ENCODE measurements at places on chromosomes 5 and 9. TPM values are rescaled to one million over a fixed set of nuclear protein-coding genes. Genes with fewer than 3 reads are reported as not detected.

DNA sequence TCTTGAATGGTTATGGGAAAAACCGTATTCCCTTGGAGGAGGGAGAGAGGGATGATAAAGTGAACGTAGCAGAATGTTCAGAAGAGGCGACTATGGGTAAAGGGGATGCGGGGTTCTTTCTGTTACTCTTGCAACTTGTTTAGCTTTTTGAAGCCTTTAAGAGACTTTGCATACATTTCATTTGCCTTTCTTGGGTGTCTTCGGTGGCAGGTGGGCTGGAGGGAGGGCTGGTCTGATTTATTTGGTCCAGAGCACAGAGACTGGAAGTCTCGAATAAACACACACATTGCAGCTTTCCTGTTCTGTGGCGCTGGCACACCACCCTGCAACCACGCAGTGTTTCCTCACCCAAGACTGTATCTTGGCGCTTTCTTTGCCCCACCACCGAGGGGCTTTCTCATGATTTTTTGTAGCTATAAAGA lies 23.2 kb downstream of the TTF1 start:
- DNase-seq = no peak

DNA sequence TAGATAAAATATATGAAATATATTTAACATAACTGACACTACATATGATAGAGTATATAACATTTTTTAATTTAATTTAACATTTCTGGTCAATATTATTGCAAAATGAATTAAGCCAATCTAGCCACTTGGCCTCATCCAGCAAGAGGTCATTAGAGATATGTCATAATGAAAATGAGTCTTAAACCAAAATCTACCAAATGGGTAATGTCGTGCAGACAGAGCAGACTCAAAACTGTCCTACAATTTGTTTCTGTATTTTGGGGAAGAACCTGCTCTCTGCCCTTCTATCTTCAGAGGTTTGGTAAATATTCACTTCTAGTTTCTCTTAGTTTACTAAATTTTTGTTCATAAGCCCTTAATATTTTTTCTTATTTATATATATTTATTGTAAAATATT lies 61.4 kb downstream of the ARHGEF28 start:
- no peak for DNase-seq

CNTFR gene
- total RNA-seq = 0.15 TPM

DNA sequence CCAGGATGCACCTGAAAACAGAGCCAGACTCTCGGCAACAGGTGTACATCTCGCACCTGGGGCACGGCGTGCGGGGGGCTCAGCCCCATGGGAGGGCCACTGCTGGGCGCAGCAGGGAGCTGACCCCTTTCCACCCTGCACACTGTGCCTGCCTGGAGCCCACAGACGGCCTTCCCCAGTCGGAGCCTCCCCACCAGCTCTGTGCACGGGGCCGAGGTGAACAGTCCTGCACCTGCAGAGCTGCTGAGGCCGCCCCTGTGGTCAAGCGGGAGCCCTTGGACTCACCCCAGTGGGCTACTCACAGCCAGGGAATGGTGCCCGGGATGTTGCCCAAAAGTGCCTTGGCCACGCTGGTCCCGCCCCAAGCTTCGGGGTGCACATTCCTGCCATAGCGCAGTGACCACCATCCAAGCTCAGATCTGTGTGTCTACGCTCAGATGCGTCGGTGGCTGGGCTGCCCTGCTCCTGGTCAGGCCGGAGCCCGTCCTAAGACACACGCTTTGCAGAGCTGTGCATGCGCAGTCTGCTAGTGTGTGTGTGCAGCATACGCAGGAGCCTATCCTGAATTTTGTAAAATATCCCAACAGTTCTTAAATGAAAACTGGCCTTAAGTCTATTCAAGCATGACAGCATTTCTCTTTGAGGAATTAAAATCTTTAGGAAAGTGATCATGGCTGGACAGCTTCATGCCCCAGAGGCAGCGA lies 8.4 kb upstream of the EXOC3 start:
- DNase-seq = no peak

- DNase-seq = peak; percentile 89
These were observed 29.8 kb upstream of the ALDOB start for GRCh38 chr9:101465326-101465915.

ZNF354B gene
- 7.8 TPM for total RNA-seq

DNA sequence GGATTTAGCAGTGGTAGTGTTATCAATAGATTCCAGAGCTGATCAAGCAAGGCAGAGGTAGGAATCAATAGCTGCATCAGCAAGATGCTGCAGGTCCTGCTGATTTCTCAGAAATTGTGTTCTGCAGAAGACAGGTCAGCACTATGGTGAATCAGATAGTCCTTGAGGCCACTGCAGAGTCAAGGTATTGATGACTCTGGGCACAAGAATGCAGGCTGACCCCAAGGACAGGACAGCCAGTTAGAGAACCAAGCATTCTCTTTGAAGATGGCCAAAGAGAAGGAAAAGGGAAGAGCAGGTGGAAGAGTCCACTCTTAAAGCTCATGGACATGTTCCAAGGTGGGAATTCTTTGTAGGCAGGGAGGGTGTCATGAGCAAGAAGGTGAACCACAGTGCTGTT lies 28.0 kb downstream of the PRUNE2 start:
- no peak for DNase-seq

- no peak for DNase-seq
These were observed 146.1 kb upstream of the RPS23 start for GRCh38 chr5:82424211-82424610.

- no peak for DNase-seq
These were observed 28.2 kb upstream of the NR4A3 start for GRCh38 chr9:99793528-99793927.

- DNase-seq = peak; percentile 6
These were observed 19.8 kb downstream of the IFT74 start for GRCh38 chr9:26975728-26976707.

LCN1 gene
- not detected for total RNA-seq

DNA sequence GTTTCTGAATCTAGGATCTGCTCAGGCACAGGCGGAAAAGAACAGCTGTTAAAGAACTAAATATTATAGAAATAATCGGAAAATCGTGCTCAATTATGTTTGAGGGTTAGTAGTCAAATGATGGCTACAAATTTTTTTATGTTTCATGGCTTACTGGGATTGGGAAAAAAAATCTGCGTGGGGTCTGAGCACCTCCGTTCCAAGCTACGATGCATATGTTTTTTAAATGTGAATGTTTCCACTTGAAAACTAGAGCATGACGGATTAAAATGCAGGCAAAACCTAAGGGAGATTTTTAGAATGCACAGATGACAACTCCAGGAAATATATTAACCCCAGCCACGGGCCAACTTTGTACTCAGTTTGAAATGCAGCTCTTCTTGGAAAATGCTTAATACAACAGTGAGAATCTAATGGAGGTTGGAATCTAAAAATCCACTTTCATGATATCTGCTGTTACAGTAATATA lies 5.3 kb downstream of the OTP start:
- no peak for DNase-seq

- DNase-seq = peak; percentile 20
These were observed 81.1 kb upstream of the TNFAIP8 start for GRCh38 chr5:119274767-119275130.

GRCh38 chr5:77066823-77067442 lies 20.2 kb downstream of the ZBED3 start:
- no peak for DNase-seq

- DNase-seq = no peak
These were observed 449.6 kb upstream of the CHD1 start for GRCh38 chr5:99378443-99378842.

DNA sequence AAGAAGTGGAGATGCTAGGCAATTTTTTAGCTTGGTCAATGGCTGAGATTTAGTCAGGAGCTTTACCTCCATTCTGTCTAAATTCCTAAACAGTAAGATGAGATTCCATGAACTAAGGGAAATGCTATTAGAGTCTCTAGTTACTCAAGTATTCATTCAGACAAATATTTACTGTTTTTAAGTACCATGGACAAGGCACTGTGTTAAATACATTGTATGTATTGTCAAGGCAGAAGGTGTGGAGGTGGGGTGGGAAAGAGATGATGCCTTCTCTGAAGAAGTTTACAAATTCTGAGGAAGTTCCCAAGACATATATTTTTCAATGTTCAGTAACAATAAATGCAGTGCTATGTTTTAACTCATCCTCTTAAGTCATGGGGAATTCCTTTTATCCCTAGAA lies 459.9 kb upstream of the NMUR2 start:
- no peak for DNase-seq

DNA sequence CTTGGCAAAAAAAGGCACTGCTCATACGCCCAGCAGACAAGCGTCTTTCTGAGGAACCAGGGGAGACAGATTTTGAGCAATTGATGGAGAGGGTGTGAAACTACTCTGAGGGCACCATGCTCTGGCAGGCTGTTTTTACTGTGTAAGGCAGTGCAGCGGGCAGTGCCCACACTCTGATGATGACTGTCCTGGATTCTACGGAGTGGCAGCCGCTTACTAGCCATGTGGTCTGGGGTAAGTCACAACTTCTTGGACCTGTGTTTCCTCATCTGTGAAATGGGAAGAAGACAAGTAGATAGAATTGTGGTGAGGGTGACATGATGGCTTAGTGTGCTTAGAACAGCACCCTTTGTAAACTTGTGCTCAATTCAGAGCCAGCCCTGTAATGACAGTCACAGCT lies 38.8 kb downstream of the FABP6 start:
- no peak for DNase-seq

LCN15 gene
- total RNA-seq = not detected

GRCh38 chr5:125181159-125181558 lies 434.7 kb upstream of the ZNF608 start:
- DNase-seq = no peak

SPINK4 gene
- total RNA-seq = 4.5 TPM

PCDHA12 gene
- 0.60 TPM for total RNA-seq

- no peak for DNase-seq
These were observed 154.3 kb downstream of the KDM4C start for GRCh38 chr9:6911901-6912638.

ANKRD33B gene
- 1.3 TPM for total RNA-seq

- no peak for DNase-seq
These were observed 18.9 kb downstream of the SLCO4C1 start for GRCh38 chr5:102277144-102277543.

DNA sequence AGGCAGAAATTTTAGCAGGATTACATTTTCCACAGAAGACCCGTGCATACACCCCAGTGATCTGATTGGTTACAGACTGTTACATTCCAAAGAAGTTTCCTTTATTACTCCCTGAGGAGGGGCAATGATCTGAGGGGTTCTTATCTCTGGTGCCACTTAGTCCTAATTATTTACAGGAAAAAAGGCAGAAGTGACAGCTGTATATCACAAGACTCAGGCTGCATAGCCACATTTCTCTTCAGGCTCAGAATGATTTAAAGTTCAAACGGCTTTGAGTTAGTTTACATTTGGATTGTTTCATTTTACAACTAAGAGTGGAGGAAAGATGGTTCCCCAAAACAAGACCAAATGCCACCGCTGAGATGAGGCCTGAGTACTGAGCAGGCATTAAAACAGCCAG lies 17.3 kb downstream of the NAIF1 start:
- no peak for DNase-seq

DNA sequence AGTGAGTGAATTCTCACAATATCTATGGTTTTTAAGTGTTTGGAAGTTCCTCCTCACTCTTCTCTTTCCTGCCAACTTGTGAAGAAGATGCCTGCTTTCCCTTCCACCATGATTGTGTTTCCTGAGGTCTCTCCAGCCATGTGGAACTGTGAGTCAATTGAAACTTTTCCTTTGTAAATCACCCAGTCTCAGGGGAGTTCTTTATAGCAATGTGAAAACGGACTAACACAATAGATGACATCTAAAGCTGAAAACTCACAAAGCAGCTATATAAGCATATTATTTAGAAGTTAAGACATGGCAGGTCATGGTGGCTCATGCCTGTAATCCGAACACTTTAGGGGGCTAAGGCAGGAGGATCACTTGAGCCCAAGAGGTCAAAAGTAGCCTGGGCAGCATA lies 130.2 kb downstream of the ARRDC3 start:
- no peak for DNase-seq

DNA sequence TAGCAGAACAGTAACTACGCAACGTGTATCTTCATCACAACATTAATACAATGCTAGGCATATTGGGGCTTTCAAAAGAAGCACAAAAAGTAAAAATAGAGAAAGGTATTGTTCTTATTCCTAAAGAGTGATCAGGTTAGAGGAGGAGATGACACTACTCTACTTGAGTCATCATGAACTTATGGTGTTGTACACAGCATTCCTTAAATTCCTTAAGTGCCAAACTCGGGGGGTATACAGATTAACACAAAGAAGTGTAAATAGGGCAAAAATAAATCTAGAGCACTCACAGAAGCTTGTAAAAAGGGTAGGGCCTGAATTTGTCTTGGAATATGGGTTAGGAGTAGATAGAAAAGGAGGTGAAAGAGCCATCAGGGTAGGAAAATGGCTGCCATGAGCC lies 308.0 kb upstream of the DAP start:
- no peak for DNase-seq

IFNA10 gene
- total RNA-seq = not detected

GRCh38 chr5:151047814-151048425 lies 27.5 kb downstream of the GPX3 start:
- DNase-seq = no peak

GRCh38 chr5:107431998-107432397 lies 238.7 kb downstream of the EFNA5 start:
- DNase-seq = peak; percentile 35

DNA sequence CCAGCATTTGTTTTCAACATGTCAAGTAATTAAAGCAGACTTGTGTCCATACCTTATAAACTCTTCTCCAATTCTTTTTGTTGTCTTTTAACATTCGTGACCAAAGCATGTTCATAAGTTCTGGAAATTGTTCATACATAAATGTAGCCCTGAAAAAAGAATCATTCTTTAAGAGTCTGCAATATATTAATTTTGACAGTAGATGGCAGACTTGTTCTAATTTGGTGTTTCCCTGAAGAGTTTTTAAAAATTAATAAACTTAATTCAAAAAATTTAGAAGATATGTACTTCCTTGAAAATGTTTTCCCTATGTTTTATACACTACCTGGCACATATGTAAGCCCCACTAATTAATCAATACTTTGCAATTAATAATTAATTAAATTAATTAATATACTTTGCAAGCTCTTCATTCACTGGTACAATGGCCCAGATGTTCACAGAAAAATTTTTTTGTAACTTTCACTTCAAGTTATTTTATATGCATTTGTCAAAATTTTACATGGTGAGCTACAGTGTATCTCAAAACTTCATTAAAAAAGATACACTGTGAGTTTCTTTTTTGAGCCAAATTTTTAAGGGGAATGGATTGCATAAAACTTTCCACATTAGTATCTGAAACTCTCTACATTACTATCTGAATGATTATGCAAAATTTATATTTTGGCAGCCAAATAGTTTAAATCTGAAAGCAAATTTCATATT lies 42.1 kb downstream of the CLINT1 start:
- no peak for DNase-seq

GRCh38 chr5:42784132-42784531 lies 27.5 kb downstream of the CCDC152 start:
- DNase-seq = no peak

All from H4 (cell line).